ENCODE measurements at places on chromosomes 1 and 21.

DNA sequence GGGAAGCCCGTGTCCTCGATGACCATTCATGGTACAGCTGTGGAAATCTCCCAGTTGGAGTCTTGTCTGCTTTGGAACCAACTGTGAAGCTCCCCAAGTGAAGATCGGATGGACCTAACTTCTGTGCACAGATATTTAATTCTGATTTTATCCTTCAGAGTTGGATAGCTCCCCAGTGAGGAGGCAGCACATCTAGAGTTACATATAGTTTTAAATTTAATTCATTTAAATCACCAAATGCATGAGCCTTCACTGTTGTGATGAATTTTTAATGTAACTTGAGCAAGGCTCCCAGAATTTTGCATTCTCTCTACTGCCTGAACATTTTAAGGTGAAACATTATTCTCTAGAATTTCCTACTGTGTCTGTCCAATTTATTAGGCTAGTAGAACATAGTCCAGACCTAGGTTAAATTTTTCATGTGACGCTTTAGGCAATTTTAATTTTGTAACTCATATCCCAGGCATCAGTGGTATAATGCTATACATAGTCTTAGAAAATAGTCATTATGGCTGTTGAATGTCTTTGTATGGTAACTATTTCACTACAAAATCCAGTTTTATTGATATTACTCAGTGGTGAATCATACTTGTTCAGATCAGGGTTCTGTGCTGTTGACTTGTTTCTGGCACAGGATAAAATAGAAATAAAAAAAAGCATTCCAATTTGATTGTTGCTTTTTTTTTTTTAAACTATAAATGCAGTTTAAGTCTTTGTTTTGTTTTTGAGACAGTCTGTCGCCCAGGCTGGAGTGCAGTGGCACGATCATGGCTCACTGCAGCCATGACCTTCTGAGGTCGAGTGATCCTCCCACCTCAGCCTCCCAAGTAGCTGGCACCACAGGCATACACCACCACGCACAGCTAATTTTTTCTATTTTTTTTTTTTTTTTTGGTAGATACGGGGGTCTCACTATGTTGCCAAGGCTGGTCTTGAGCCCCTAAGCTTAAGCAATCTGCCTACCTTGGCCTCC lies 66.9 kb downstream of the PRDM2 start:
- DNase-seq, result no peak

DNA sequence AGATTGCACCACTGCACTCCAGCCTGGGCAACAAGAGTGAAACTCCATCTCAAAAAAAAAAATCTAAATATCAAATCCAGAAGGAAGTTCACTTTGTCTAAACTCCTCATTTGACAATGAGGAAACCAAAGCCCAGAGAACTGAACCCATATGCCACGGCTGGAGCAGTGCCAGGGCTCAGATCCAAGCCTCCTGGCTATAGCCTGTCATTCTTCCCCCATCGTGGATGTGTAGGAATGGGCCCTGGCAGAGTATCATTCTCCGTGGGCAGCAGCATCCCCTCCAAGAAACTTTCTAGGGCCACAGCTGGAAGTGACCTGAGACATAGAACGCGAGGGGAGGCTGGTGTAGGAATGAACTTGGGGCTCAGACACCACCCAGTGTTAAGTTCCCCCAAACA lies 47.2 kb downstream of the CAPN9 start:
- DNase-seq, result no peak

DNA sequence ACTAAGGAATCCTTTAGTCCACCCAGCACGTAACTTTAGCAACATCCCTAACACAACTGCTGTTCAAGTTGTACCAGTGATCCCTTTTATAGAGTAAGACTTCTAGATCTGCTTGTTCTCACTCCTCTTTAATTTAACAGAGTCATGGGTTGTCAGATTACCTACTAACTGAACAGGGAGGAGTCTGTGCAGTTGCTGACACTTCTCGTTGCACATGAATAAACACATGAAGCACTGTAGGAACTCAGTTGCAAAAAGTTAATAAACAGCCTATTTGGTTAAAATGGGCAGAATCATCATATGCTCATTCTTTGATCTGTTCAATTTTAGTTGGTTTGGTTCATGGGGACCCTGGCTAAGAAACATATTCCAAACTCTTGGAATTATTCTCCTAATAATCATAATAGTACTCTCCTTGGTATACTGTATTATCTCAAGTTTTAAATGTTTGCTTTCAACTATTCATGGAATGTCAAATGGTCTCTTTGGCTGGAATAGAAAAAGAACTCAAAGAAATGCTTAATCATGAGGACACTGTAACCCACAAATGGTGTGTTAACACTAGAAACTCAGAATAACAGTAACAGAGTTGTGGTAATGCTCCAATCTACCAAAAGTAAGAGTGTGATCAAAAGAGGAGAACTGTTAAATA lies 15.6 kb downstream of the PLPPR5 start:
- no peak for DNase-seq

DNA sequence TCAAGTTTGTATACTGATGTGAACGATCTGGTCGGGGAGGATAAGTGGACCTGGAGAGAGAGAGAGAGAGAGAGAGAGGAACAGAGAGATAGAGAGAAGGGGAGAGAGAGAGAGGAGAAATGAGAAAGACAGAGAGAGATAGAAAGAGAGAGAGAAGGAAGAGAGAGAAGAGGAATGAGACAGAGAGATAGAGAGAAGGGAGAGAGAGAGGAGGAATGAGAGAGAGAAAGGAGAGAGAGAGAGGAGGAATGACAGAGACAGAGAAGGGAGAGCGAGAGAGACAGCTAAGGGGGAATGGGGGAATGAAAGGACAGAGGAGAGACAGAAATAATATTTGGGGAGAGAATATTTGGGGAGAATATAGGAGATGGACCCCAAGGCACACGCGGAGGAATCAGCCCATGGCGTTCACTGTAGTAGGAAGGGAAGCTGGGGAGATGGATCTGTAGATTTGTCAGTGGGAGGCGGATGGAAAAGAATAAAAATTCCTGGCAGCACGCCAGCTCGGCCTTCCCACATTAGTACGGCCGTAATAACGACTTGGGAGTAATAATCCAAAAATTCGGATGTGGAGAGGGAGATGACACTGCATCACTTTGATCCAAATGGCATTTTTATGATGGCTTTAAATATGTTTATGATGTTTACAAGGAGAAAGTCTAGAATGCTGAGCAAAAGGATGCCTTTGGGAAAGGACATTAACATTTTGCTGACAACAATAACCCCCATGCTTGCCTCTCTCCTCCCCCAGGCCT lies 159.8 kb upstream of the KCNJ6 start:
- DNase-seq, result peak; percentile 56

DNA sequence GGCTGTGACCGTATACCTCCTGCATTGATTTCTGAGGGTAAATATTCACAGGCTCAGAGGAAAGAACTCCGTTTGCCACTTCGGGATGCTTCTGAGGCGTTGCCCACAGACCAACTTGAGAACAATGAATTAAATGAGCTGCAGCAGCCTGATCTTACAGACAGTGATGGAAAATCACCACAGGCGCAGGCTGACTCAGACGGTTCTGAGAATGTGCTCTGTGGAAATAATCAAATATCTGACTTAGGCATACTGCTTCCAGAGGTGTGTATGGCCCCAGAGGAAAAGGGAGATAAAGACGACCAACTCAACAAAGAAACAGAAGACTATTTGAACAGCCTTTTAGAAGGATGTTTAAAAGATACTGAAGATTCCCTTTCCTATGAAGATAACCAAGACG lies 76.7 kb upstream of the SCCPDH start:
- no peak for DNase-seq

GRCh38 chr1:202237052-202237451 lies 43.5 kb downstream of the LGR6 start:
- no peak for DNase-seq

- DNase-seq, result no peak
Observed at GRCh38 chr1:26349188-26349876, 4.6 kb downstream of the CRYBG2 start.

DNA sequence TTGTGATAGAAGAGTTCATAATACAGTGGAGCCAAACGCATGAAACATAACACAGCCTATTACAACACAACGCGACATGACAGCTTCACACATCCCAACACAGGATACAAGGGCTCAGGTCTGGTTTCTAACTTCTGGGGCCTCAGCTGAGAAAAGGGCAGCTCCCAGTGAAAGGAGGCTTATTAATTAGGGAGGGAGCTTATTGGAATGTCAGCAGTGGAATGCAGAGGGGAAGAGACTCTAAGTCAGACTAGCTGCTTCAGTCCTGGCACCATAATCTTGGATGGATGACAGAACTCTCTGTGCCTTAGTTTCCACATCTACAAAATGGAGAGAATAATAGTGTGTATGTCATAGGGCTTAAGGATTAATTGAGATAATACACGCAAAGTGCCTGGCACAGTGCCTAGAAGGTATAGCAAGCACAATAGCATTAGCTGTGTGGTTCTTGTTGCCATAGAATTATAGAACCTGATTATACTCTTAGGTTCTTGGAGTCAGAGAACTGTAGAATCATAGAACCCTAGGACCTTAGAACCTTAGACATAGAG lies 22.7 kb upstream of the SLC2A1 start:
- DNase-seq, result no peak

- no peak for DNase-seq
Observed at GRCh38 chr1:180040034-180040433, 85.4 kb downstream of the CEP350 start.

DNA sequence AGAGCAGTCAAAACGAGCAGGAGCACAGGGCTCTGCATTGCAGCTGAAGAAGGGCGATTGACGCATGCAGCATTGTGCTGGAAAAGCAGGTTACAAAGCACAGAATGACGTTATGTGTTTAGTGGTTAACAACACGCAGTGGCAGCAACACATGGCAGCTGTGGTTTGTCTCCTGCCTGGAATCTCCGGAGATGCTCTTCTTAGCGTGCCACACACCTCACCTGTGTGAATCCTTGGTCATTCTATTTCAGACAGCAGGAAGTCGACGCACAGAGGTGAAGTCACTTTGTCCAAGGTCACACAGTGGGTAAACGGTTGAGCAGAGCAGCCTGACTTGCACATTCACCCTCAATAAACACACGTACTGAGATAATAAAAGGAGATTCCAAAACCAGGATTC lies 14.7 kb downstream of the OBSCN start:
- DNase-seq, result no peak
